ENCODE measurements at places on chromosomes 13 and 19.

GRCh38 chr19:6997679-6998445, 23.4 kb downstream of the MBD3L2B start:
- DNase-seq: no peak
- no peaks in the 10 kb centered on the region for H3K27me3 ChIP-seq
- H3K4me3 ChIP-seq: no peak overlapping the region
- no peak overlapping the region for H3K27ac ChIP-seq
- no peaks in the 10 kb centered on the region for H3K4me1 ChIP-seq

DNA sequence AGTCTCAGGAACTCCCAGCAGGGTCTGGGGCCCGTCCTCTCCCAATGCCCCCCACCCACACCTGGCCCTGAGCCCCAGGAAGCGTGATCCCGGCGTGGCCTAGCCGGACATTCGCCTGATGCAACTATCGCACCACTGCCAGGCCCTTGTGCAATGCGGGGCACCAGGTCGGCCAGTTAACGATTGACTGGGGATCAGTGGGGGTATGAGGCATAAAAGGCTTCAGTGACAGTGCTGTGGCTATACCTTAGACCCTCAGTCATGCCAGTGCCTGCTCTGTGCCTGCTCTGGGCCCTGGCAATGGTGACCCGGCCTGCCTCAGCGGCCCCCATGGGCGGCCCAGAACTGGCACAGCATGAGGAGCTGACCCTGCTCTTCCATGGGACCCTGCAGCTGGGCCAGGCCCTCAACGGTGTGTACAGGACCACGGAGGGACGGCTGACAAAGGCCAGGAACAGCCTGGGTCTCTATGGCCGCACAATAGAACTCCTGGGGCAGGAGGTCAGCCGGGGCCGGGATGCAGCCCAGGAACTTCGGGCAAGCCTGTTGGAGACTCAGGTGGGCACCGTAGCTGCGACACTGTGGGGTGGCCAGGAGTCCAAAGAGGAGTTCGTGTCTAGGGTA, at the start of gene ANGPTL8:
Gene ANGPTL8 (plus strand): TSS at position 243 of the 624 bp plus-strand sequence. CDS start 19 bp downstream, at position 262.
- H3K36me3 ChIP-seq: peaks cover 10% of the 10 kb centered on the region
- H3K4me3 ChIP-seq: no peak within 1 kb of the TSS
- no peak within 1 kb of the TSS for H3K27ac ChIP-seq

GRCh38 chr13:67410645-67411044, 180.5 kb upstream of the PCDH9 start:
- no peak overlapping the region for H3K4me3 ChIP-seq
- H3K27ac ChIP-seq: no peak overlapping the region
- DNase-seq: no peak
- no peaks in the 10 kb centered on the region for H3K36me3 ChIP-seq
- no peaks in the 10 kb centered on the region for H3K4me1 ChIP-seq
- no peaks in the 10 kb centered on the region for H3K27me3 ChIP-seq

DNA sequence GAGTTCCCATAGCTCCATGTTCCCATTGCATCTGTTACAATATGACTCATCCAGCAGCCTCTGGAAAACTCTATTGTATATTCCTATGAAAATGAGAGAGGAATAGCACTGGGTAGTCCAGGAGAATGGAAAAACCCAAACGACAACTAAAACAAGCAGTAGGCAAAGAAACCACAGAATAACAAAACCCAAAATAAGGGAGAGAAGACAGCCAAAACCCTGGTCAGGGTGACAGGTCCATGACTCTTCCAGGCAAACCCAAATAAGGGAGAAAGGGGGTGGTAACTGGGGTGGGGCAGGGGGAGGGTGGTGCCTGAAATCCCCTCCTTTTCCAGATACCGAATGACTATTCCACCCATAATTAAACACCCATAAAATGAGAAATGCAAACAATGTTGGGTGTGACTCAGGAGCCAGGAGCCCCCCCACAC, 4.0 kb upstream of the ZNF8 start:
- no peak for DNase-seq
- H3K27ac ChIP-seq: no peak overlapping the region
- no peak overlapping the region for H3K4me3 ChIP-seq
- H3K36me3 ChIP-seq: peaks cover 32% of the 10 kb centered on the region
- no peaks in the 10 kb centered on the region for H3K27me3 ChIP-seq
- peaks cover 10% of the 10 kb centered on the region for H3K4me1 ChIP-seq

DNA sequence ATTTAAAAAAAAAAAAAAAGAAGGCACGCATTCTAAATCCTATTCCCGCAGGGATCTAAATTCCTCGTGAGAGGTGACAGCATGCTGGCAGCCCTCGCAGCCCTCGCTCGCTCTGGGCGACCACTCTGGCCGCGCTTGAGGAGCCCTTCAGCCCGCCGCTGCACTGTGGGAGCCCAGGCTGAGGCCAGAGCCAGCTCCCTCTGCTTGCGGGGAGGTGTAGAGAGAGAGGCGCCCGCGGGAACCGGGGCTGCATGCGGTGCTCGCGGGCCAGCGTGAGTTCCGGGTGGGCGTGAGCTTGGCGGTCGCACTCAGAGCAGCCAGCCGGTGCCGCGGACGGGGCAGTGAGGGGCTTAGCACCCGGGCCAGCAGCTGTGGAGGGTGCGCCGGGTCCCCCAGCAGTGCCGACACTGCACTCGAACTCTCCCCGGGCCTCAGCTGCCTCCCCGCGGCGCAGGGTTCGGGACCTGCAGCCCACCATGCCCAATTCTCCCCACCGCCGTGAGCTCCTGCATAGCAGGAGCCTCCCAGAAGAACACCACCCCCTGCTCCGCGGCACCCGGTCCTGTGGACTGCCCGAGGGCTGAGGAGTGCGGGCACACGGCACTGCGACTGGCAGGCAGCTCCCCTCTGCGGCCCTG, 553.9 kb downstream of the LMO7 start:
- no peak overlapping the region for H3K27ac ChIP-seq
- no peaks in the 10 kb centered on the region for H3K27me3 ChIP-seq
- no peaks in the 10 kb centered on the region for H3K4me1 ChIP-seq
- H3K36me3 ChIP-seq: no peaks in the 10 kb centered on the region
- no peak for DNase-seq
- no peak overlapping the region for H3K4me3 ChIP-seq

DNA sequence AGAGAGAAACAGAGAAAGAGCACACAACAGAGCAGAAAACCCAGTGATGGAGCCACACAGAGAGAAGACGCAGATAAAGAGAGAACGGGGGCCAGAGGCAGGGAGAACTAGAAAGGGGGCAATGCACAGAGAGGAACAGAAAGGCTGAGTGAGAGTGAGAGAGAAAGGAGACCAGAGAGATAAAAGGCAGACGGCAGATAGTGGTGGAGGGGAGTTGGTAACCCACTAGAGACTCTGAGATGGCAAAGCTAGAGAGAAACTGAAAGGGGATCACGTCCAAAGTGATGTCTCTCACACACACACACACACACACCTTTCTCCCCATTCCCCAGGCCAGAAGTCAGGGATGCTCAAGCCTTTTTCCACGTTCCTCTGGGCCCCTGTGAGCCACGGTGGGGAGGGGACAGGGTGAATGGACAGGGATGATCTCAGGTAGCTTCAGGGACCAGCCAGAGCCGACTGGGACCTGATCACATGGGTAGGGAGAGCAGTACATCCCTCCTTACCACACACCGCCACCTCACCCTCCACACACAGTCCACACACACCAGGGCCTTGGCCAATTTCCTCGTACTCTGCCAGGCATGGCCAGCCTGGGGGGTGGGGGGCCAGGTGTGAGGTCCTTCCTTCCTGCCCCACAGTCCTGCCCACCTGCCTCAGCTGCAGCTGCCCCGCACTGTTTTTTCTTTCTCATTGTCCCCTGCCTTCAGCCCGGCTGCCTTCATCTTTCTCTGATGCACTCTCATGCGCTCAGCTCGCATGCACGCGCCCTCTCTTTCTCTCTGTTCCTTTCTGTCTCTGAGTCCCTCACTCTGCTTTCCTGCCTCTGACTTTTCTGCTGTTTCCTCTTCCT, 22.5 kb upstream of the POU2F2 start:
- no peak overlapping the region for H3K27ac ChIP-seq
- no peak overlapping the region for H3K4me3 ChIP-seq
- H3K36me3 ChIP-seq: no peaks in the 10 kb centered on the region
- no peaks in the 10 kb centered on the region for H3K4me1 ChIP-seq
- no peaks in the 10 kb centered on the region for H3K27me3 ChIP-seq

All from thoracic aorta (tissue), 2 donors.